ENCODE measurements at places on chromosomes 1 and 21.

- DNase-seq: no peak
Observed at GRCh38 chr1:70909262-70909822, 138.3 kb downstream of the PTGER3 start.

DNA sequence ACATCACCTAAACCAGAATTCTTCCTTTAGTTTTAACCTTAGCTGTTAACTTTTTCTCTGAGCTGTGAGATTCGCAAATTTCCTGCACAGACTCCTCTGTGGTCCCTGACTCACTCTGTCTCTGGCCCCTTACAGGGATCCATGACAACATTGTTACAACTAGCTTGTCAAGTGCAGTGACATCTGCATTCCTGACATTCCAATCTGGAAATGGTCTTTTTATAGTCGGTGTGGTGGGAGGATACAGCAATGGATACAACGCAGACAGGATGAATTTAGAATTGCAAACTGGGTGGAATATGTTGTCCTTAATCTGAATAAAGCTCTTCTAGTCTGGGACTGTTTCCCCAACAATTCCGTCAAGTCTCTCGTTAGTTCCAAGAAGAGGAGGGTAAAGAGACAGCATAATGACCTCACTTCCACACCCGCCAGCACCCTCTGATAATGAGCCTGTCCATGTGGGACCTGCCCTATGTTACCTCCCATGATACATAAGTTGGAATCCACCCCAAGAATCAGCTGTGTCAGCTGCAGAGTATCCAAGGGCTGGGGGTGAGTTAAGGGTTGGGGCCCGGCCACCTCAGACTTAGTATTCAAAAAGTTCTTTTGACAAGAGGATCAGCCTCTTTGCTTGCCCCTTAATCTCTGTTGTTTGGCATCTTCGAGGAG, 49.4 kb downstream of the ILDR2 start:
- peak; percentile 85 for DNase-seq

- no peak for DNase-seq
Observed at GRCh38 chr1:164801246-164801731, 242.3 kb downstream of the PBX1 start.

DNA sequence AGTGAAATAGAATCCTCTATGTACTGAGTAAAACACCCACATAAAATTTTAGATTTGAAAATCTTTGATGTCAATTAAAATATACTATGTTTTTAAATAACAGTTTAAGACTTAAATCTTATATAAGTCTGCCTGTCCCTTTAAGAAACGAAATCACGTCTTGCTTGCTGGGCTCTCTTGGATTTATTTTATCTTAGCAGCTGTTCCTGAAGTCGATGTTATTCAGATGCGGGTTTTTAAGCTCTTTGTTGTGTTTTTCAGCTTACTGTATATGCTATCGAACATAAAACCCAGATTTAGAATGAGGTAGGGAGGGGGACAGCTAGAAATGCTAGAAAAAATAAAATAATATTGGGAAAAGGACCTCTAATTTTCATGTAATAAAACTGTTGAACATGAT, 11.1 kb upstream of the SSX2IP start:
- no peak for DNase-seq

GRCh38 chr1:94345148-94345721, 73.0 kb upstream of the ABCD3 start:
- no peak for DNase-seq

DNA sequence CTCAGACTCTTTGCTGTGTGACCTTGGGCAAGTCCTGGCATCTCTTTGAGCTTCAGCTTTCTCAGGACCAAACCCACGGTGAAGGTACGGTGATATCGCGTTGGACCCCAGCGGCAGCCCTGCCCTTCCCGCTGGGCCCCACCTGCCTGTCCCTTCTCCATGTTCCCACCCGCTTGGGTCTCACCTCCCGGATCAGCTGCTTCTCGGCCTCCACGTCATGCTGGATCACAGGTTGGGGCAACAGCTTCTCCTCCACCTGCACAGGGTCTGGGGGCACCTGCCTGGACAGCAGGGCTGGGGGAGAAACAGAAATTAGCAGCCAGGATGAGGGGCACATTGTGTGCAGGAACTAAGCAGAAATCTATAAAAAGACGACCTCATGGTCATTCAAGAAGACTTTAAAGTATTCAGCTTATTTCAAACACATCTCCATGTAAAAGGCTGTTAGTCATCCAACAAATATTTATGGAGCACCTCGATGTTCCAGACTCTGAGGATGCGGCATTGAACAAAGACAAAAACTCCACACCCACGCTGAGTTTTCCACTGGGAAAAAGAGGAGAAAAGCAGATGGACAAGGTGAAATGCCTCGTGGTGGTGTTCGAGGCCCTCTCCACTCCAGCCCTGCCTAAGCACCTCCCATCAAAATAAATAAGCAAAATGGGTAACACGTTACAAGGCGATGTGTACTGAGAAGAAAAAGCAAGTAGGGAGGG, 19.5 kb downstream of the KIF17 start:
- DNase-seq: peak; percentile 56

- DNase-seq: no peak
Observed at GRCh38 chr1:156641761-156642264, at the start of gene BCAN. TSS of gene BCAN (plus strand) at chr1:156642117. CDS start at chr1:156646055, 3,938 bp downstream.

Measured in RPMI7951 (cell line).